Stimulated activated CD8-positive, alpha-beta memory T cell treated with anti-CD3 and anti-CD28 coated beads, Interleukin-2, amount 100 ng/mL, for 1 hour (primary cell): ENCODE measurements at places on chromosomes 1 and 21.

DNA sequence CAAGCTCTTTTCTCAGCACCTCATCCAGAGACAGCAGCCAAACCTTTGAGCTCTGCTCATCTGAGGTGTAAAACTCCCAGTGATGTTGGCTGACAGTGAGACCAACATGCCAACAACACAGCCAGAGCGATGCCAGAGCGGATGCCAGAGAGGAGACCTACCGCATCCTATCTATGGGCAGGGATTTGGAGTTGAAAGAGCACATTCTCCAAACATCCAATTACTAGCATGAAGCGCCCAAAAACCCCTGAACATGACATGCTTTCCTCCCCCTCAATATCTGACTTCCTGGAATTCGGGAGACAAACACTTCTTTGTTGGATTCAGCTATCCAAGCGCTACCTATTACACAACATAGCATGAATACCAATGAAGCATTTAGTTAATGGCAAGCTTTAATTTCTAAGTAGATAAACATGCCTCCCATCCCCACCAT is 23.1 kb upstream of the PAXBP1 start:
- no peak for DNase-seq

GRCh38 chr1:212689196-212689725 is 10.4 kb downstream of the BATF3 start:
- DNase-seq: no peak

DNA sequence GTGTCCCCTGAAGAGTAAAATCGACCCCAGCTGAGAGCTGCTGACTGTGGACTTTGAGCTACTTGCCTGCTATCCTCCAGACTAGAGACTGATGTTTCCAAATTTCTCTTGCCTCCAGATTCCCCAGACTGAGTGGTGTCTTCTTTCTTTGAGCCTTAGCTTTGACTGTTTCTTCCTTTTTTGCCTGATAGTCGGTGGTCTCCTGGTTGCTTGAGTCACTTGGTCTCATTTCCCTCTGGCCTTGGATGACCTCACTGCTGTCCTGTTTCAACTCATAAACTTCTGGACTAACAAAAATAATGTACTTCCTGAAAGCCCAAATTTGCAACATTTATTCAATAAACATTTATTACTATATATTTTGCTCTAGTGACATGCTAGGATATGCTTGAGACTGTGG is 52.9 kb upstream of the DIPK1A start:
- no peak for DNase-seq

DNA sequence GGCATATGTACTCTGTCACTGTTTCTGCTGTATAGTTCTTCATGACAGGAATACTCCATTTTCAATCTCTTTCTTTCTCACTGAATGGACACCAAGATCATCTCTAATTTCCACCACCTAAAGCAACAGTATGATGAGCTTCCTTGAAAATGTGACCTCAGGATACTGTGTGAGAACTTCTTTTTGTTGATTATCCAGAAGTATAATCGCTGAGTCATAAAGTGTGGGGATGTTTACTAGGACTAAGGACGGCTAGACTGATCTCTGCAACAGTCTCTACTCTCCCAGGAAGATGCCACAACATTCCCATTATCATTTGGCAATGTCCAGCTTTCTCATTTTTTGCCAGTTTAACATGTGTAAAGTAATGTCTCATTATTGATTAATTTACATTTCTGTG is 70.3 kb downstream of the TNFSF18 start:
- DNase-seq: no peak

- no peak for DNase-seq
These were observed 39.2 kb downstream of the RUNX3 start for GRCh38 chr1:24890887-24891286.

GRCh38 chr1:92858564-92859399 is 26.9 kb downstream of the RPL5 start:
- no peak for DNase-seq

- DNase-seq: no peak
These were observed 3.4 kb upstream of the ROR1 start for GRCh38 chr1:63770381-63770780.

DNA sequence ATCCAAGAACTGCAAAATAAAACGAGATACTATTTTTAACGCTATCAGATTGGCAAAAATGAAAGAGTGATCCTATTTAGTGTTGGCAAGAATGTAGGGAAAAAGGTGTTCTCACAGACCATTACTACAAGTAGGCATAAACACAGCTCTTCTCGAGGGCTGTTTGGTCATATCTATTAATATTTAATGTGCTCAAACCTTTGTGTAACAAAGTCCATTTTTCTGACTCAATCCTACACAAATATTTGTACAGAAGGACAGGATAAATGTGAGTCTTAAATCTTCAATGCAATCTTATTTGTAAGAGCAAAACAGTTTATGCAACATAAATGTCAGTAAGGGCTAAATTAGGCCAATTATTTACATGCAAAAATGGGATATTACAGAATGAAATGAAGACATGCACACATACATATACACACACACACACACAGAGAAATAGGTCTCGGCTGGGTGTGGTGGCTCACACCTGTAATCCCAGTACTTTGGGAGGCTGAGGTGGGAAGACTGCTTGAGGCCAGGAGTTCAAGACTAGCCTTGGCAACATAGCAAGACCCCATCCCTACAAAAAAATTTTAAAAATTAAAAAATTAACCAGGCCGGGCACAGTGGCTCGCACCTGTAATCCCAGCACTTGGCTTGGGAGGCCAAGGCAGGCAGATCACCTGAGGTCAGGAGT is 17.7 kb downstream of the DHCR24 start:
- no peak for DNase-seq

DNA sequence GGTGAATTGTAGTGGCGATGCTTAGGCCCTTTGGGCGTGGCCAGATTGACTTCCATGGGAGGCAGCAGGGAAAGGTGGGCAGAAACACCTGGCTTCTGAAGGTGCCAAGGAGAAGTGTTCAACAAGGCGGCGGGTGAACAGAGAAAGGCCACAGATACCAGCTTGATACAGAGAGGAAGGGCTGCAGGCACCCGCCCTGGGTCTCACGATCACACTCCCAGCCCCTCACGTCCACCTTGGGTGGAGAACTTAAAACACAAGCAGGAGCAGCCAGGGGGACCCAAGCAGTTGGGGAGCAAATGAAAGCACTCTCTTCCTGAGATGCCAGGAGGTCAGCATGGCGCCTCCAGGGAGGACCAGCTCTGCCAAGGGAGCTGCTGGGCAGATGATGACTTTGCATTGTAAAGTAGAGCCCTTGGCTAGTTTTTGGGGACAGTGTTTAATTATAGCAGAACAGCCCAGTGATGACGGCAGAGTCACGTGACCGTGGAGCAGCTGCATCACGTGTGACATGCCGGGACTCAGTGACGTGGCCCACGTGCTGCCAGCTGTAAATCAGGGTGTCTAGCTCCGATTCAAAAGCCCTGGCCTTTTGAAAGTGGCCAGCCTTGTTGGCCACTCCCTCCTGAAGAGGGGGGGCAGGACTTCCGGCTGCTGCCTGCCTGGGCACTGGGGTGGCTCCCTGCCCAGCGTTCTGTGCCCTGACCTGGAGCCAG is 19.0 kb downstream of the SLC37A1 start:
- no peak for DNase-seq

- no peak for DNase-seq
These were observed 96.8 kb downstream of the TENT5C start for GRCh38 chr1:117702654-117703053.

DNA sequence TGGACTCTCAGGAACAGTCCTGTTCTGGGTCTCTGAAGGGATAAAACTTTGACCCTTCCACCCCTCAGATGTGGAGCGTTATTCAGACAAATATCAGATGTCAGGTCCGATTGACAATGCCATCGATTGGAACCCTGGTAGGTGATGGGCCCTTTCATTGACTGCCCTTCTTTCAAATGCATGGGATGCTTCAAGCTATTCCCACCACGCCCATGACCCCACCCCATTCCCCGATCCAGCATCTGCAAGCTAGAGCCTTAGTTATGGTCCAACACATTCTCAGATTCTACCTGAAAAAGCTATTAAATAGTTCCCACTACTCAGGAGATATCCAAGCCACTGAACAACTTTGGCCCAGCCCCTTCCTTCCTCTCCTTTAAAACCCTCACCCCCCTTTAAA is 12.5 kb downstream of the POLR3GL start:
- no peak for DNase-seq

- DNase-seq: no peak
These were observed 6.8 kb upstream of the OLIG2 start for GRCh38 chr21:33018707-33019465.

DNA sequence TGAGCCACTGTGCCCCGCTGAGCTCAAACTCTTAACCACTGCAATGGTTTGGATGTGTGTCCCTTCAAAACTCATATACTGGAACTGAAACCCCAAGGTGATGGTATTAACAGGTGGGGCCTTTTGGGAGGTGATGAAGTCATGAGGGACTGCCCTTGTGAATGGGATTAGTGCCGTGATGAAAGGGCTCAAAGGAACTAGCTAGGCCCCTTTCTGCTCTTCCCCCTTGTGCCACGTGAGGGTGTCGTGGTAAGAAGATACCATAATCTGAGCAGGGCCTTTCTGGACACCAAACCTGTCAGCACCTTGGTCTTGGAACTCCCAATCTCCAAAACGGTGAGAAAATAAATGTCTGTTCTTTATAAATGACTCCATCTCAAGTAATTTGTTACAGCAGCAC is 45.5 kb upstream of the SPOCD1 start:
- no peak for DNase-seq

GRCh38 chr1:169528215-169529067 is 42.7 kb upstream of the SLC19A2 start:
- no peak for DNase-seq
